Urinary bladder (tissue), 4 donors: ENCODE measurements at places on chromosomes 4 and X. TPM values are rescaled to one million over a fixed set of nuclear protein-coding genes. Genes with fewer than 3 reads are reported as not detected.

Gene HPSE
- polyA plus RNA-seq, result 1.2 TPM

Gene C1GALT1C1
- polyA plus RNA-seq, result 20.9 TPM

DNA sequence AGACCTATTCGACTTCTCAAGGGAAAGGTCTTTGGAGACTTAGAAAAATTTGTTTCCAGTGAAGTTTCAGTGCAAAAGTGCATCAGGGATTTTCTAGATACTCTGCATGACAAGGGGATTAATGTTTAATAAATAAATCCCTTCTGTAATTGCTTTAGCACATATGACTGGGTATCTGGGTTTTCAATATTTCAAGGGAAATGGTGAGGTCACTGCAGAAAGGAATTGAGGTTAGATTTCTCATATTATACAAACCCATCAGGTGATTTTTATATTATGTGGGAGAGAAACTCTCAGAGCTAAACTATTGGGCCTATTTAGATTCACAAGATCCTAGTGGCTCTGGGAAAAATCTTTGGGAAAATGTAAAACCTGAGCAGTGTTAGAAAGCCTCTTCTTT, 48.3 kb upstream of the SLC4A4 start:
- DNase-seq, result no peak

DNA sequence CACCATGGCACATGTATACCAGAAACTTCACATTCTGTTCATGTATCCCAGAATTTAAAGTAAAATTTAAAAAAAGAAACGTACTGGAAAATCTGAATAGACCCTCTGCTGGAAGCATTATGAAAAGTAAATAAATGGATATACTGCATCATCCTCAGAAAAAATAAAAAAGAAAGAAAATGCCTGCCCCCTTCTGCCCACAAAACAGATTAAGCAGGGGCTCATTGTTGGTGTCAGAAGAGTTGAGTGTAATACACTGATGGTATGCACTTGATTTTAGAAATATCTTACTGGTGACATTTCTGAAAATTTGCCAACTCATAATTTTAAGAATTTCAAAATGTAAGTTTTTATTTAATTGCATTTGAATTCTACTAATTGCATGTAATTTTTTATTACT, 77.8 kb downstream of the LRP2BP start:
- no peak for DNase-seq

GRCh38 chrX:9493936-9494335, 29.1 kb downstream of the TBL1X start:
- DNase-seq, result no peak

DNA sequence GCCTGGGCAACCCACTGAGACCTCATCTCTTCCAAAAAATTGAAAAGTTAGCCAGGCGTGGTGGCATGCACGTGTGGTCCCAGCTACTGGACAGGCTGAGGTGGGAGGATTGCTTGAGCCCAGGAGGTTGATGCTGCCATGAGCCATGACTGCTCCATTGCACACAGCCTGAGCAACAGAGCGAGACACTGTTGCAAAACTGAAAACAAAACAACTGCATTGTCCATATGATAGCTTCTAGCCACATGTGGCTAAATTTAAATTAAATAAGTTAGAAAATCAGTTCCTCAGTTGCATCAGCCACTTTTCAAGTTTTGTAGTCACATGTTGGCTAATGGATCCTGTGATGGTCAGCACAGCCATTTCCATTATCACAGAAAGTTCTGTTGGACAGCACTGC, 67.9 kb downstream of the GAB1 start:
- DNase-seq, result no peak

DNA sequence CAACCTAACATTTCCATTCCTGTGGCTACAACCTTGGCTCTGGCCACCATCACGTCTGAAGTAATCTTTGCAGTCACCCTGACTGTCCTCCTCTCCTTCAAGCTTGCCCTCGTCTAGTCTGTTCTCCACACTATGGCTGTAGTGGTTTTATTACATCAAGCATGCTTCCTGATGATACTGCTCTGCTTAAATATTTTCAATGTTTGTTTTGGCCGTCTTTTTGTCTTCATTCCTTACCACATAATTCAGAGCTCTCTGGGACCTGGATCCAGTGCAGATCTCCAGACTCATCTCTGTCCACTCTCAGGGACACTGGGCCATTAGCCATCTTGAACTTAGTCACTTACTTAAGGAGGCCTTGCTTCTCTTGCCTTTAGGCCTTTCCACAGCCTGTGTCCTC, 27.7 kb upstream of the FREM3 start:
- no peak for DNase-seq

- DNase-seq, result no peak
These were observed 594.3 kb upstream of the ADGRL3 start for GRCh38 chr4:60605646-60606354.

DNA sequence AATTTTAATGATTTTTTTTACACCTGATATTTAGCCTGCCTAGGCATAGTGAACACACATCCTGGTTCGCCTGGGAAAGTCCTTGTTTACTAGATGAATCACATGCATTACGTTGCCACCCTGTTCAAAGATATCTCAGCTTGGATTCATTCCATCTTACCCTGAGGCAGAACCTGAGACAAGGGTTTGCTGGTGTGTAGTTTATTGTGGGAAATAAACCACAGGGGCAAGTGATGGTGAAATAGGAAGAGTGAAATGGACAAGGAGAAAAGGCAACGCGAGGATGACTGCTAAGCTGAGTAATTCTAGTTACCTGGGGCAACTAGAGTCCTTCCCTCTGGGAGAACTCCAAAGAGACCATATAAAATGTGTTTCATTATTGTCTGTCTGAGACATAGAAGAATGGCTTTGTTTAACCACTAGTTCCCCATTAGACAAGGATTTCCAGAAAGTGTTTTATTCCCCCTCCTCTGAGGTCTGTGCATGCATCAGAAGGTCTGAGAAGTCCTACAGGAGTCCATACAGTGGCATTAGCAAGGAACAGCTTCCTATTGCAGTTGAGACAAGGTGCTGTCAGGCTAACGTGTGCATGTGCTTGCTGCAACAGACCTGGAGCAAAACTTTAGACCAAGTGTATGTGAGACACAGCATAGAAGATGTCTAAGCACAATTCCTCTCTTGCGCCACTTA, 797.3 kb upstream of the FRG1 start:
- DNase-seq, result no peak

GRCh38 chrX:54397113-54397512, 39.3 kb upstream of the WNK3 start:
- DNase-seq, result no peak

GRCh38 chr4:18319431-18319830, 297.9 kb upstream of the LCORL start:
- DNase-seq, result no peak

DNA sequence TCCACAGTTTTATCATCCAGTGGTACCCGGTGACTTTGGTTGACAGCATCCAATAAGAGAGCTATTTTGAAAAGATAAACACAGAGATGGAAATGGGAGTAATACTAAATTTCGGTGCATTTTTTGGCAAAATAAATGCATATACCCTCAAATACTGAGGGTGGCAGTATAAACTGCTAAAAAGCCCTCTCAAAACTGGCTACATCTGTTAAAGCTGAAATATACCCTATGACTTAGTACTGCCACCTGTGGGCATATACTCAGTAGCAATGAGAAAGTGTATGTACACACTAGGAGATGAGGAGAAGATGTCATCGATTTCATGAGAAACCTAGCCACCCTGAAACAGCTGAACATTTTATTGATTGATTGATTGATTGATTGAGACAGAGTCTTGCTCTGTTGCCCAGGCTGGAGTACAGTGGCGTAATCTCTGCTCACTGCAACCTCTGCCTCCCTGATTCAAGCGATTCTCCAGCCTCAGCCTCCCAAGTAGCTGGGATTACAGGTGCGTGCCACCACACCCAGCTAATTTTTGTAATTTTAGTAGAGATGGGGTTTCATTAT, 12.2 kb upstream of the TMEM128 start:
- no peak for DNase-seq

DNA sequence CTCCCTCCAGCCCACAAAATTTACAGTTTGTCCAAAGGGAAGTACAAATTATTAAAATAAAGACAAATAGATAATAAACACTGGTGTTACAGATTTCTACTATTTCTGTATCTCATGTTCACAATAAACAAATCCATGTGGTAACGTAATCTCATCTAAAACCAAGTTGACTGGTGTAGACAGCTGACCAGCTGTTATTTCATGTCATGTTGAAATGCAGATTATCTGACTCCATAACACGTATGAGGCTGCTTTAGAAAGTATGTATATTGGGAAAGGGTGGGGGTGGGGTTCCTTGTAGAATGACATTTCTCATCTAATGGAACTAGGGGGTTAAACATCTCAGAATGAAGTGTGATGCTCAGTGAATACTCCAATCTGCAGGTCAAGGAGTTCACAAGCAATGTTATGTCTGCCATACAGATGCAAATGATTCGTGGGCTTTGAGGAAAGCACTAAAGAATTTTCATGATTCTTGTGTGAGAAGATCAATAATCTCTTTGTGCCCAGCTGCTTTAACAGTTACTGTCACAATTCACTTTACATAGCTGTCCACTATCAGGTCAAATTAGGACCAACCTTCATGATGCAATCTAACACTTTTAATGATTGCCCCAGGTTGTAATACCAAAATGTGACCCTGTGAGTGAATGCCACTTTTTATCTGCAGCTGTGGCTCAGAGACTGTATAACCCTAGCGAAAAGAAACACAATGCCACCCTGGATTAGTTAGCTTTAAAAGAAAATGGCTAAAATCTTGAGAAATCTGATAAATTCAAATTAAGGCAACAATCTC, 114.0 kb downstream of the ENOX2 start:
- DNase-seq, result no peak
